ENCODE measurements at places on chromosomes 2 and 18.

DNA sequence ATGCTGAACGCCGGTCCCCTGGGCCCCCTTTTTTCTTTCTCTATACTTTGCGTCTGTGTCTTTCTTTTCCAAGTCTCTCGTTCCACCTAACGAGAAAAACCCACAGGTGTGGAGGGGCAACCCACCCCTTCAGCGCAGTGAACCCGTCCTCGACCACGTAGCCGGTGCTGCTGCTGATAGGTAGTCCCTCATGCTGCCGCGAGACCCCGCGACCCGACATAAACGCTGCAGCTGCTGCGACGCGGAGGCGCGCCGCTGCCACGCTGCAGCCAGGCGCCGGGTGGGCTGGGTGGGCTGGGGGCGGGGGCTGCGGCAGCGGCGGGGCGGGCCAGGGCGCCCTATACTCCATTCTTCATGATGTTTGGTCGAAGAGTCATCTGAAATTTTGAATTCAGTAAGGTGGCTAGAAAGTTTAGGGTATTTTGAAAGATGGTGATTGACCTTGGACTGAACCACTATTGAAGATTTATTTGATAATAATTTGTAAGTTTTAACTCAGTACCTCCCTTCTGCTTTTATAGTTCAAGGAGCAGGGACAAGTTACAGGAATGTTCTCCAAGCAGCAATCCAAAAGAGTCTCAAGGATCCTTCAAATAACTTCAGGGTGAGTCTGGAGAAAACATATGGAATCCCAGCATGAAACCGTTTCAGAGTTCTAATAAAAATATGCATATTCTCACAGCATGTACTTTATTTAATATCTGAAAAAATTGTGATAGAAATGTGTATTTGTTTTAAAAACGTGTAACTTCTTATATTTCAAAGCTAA, 24.1 kb downstream of the CFLAR start:
- no peak for DNase-seq

DNA sequence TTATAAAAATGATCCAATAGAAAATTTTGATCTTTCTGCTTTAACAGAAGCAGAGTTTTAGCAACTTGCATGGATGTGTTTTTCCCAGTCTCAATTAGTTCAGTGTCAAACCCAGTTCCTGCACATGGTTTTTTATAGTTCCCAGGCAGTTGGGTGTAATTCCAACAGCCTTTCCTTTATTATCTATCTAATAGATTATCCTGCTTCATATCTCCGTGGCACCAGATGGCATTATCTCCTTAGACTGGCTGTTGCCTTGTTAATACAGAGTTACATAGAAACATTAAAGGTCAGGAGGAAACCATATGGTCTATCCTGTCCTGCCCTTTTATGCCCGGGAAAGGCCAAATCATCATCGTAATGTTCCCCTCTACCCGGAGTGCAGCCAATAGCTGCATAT, 400.9 kb upstream of the SMIM21 start:
- no peak for DNase-seq

DNA sequence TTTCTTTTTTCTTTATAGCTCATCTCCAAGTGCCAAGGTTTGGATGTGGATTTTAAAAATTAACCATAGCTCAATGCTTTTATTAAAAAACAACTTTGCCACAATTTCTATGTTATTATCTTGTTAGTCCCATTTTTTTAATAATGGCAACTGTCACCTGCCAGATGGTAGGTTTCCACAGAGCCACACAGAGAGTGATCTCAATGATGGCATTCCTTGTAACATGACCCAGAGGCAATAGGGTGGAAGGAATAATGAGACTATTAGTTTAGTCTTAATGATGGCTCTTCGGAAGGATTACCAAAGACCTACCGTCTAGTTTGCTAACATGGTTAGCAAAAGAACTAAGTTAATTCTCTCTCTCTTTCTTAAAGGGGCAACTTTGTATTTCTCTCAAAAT, 64.0 kb downstream of the REL start:
- no peak for DNase-seq

DNA sequence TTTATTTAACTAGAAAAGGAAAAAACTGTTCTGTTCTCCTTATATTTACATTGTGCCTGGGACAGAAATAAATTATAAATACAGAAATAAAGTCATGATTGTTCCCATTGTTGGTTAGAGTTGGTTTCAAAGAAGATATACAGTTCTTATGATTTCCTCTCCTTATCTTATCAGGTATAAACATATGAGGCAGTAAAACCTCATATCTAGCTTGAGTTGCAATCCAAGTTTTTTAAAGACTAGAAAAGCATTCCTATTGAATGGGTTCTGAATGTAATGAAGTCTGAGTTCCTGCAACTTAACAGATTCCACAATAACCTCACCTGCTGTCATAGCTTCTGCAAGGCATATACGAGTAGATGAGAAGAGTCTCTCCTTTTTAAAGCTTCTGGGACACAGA, 114.7 kb upstream of the CAVIN2 start:
- no peak for DNase-seq

- DNase-seq, result no peak
These were observed 332.5 kb downstream of the PID1 start for GRCh38 chr2:228938629-228939028.

- DNase-seq, result no peak
These were observed 50.8 kb downstream of the EPG5 start for GRCh38 chr18:45916302-45916701.

GRCh38 chr2:208794288-208794975, 387.8 kb downstream of the PTH2R start:
- no peak for DNase-seq

- DNase-seq, result no peak
These were observed 2.0 kb upstream of the MYT1L start for GRCh38 chr2:2333076-2333475.

DNA sequence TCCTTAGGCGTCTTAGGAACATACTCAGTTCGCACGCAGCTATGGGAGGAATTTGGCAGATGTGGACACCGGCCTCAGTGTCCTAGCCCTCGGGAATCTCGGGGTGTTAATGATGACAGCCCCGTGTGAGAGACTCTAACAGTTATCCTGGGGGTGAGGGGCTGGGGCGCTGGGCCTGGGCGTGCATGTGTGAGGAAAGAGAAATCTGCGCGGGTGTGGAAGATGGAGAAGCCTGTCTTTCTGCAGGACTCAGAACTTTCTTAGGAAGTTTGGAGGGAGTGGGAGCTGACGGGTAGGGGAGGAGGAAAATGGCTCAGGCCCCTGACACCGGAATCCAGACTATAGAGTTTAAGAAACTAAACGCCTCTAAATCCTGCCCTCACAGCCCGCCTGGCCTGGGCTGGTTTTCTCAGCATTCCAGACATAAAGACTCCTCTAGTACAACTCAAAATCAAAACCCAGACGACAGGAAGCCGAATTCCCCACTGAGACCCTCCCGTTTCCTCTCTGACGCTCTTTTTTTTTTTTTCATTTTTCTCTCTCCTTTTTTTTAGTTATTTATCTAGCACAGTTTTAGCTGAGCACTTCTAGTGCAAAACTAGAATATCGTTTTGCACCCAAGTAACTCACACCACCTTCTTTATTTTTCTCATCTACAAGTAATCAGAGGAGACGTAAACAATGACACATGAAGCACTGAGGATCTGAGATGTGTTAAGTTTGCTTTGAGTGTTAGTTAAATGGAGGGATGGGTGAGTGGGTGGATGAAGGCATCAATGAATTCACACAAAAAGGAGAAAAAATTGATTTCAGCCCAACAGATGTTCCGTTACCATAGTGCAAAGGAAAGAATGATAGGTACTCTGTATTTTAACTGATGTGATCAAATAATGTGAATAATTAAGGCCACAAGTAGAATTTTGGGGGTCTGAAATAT, 1.2 kb upstream of the HAAO start:
- DNase-seq, result no peak

DNA sequence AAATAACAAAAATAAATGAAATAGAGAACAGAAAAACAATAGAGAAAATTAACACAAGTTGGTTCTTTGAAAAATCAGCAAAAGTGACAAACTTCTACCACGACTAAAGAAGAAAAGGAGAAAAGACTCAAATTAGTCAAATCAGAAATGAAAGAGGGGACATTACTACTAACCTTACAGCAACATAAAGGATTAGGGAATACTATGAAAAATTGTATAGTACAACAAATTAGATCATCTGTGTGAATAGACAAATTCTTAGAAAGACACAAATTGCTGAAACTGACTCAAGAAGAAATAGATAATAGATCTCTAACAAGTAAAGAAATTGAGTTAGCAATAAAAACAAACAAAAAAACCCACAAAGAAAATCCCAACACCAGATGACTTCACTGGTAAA, 48.5 kb upstream of the PGAP1 start:
- DNase-seq, result no peak
